CD4-positive, alpha-beta T cell treated with Interleukin-12 subunit alpha and Interleukin-12 subunit beta, for 1 hour (primary cell): ENCODE measurements at places on chromosomes 5 and 9.

DNA sequence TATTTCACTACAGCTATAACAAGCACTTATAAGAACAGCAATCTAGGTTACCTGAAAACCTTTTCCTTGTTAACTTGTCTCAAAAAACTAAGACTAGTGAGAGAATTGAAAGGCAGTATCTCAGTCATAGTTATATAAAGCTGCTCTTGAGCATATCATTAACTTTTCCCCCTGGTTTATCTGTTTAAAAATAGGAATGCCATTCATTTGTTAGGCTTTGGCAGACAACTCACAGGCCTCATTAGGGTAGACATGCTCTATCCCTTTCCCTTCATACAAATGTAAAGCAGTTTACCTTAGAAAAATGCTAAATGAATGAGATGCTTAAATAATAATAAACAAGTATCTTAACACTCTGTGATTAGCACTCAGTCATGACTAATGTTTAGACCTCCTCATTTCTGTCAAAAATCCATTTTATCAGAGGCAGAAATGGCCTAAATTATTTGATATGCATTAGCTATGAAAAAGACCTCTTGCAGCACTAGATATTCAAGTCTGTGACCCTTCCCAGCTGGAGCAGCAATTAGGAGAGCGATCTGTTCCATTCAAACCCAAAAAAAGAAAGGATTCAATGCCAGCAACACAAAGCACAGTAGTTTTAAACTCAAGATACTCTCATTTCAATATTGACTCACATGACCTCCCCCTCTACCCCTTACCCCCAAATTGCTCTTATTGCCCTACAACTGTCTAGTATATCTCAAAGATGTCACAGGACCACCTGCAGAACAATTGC lies 1578.8 kb upstream of the WWC1 start:
- no peak for DNase-seq

DNA sequence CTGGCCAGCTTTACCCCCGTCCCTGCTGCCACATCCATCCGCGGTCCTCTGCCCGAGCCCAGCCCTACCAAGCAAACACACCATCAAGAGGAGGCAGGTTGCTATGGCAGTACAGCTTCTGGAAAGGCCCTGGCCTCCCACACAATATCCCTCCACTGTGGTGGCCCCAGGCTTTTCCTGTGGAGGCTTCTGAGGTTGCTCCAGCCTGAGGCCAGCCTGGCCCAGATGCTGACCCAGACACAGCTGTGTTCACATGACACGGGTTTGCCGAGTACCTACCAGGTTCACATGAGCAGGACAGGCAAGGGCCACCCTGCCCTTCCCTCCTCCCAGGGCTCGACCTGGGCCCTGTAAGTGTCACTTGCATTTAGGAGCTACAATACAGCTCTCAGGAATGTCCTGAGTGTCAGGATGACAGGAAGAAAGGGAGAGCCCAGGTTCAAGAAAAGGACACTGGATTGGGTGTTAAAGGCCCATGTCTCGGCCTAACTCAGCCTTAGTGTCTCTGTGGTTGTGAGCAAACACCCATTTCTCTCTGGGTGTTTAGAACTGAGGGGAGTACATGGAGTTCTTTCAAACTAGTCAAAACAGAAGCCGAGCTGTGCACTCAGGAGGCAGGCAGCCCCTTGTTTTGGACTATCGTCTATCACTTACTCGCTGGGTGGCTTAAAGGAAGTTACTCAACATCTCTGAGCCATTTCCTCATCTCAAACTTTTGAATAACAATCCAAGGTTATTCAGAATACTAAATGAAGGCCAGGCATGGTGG lies 40.2 kb downstream of the NAIF1 start:
- peak; percentile 67 for DNase-seq

GRCh38 chr5:64766941-64767340 lies 1.6 kb downstream of the SREK1IP1 start:
- DNase-seq, result no peak

DNA sequence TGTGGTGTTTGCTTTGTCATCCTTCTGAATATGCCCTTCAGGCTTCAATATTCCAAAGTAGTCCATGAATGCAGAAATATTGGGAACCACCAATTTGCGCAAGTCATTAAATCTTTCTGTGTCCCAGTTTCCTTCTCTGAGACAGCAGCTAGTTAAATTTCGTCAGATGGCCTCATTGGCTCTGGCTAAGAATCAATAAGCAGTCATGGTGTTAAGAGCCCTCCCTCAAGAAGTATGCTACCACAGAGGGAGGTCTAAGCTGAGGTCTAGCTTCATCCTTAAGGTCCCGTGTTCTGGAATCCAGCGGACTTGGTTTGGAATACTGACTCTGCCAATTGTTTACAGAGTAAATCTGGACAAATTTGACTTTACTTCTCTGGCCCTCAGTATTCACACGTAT lies 59.1 kb upstream of the C5orf58 start:
- no peak for DNase-seq
